ENCODE measurements at places on chromosomes 2 and 18.

- DNase-seq, result no peak
Observed at GRCh38 chr2:44950646-44951045, 9.1 kb downstream of the SIX3 start.

- DNase-seq, result peak; percentile 84
Observed at GRCh38 chr2:160970052-160970965, 189.9 kb upstream of the TANK start.

DNA sequence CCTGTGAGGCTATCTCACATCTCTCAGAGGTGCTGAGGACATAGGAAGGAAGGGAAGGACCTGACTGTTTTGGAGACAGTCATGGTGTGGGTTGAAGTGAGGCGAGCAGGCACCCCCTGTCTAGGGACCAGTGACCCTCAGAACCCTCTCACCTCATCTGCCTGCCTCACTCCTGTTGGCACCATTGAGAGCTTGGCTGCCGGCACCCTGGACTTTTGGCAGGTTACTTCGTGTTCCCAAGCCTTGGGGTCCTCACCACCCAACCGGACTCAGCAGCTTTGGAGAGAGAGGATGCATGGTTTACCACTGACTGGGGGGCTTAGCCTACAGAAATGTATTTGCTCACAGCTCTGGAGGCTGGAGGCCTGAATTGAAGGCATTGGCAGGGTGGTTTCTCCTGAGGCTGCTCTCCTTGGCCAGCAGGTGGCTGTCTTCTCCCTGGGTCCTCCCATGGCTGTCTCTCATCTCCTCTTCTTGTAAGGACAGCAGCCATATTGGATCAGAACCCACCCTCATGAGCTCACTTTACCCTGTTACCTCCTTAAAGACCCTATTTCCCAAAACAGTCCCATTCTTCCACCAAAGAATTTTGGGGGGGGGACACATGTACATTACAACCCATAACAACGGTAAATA is 142.0 kb downstream of the TSN start:
- DNase-seq, result no peak

DNA sequence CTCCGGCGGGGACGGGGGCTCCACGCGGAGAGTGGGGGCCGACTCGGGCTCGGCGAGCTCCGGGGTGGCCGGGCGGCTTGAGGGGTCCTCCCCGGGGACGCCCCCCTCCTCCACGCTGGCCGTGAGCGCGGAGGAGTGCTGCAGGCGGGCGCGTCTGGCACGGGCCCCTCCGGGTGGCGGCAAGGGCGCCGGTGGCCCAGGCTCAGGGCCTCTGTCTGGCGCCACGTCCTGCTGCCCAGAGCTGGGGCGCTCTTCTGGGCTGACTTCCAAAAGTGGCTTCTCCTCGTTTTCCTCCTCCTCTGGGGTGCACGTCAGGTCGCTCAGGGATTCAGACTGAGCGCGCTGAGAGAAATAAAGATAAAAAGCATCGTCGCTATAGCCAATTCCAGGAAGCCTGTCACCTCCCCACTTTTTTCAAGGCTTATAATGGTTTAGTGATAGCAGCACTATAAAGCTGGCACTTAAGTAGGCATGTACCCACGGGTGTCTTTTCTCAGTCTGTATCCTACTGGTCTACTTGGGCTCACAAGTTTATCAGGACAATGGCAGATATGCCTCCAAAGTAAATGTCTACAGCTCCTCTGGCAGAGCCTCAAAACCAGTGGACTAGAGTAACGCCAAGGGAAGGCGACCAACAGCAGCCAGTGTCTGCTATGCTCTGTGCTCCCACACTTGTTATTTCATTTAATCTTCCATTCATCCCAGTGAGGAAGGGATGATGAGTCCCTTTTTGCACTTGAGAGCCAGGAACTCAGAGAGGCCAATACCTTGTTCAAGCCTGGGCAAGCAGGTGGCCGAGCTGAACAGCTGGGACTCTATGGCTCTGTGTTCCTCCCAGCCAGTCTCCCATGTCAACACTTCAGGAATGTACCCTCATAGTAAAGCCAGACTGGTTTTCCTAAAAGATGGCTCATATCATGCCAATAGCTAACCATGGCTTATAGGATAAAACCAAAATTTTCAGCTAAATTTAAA is 92.6 kb upstream of the MGAT4A start:
- no peak for DNase-seq

GRCh38 chr2:28528206-28528605 is 32.3 kb downstream of the PLB1 start:
- DNase-seq, result no peak

DNA sequence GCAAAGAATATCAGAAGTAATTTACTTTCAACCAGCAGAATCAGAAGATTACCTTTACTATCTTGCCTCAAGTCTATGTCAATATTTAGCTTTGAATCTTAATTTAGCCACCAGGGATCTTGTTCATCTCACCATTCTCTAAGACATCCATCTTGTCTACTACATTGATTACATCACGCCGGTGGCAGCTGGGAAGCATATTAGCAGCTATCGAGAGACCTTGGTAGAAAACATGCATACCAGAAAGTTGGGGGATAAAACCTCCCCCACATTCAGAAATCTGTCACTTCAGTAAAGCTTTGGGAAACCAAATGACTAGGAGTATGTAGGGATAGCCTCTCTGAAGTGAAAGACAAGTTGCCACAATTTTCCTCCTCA is 703.8 kb upstream of the FSHR start:
- no peak for DNase-seq

GRCh38 chr2:241049739-241050623 is 51.6 kb downstream of the SNED1 start:
- no peak for DNase-seq

DNA sequence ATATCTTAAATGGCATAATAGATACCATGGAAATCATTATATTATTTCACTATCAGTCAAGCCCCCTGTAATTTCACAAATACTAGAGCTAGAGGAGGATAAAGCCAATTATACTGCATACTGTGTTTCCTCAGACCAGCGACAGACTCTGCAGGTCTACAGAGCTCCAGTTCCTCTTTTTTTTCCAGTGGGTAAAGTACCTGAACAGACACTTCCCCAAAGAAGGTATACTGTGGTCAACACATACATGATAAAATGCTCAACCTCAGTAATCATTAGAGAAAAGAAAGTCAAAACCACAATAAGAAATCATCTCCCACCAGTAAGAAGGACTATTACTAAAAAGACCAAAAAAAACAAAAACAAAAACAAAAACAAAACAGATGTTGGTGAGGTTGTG is 44.6 kb downstream of the SCN7A start:
- no peak for DNase-seq

GRCh38 chr2:20997953-20998722 is 45.7 kb downstream of the APOB start:
- DNase-seq, result no peak

GRCh38 chr18:31489311-31489710 is 8.7 kb upstream of the DSG2 start:
- DNase-seq, result no peak

DNA sequence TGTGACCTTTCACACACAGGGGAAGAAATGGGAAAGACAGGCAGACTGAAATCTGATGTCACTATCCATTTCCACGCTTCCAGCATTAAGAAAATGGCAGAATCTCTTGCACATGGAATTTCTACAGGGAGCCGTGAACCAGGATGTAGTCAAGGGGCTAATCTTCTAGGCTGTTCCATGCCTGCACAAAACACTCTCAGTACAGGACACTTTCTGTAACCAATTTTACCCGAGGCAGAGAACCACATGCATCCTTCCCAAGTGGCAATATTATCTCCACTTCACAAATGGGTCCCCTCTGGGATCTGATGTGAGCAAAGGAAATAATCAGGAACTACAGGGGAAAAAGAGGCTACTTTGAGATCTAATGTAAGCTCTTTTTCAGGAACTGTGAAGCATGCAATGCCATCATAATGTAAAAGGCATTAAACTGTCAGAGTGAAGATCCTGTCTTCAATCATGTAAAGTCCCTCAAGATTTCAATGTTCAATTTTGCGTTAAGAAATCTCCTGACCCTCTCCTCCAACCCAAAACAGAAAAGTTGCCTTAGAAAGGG is 236.9 kb downstream of the RBM43 start:
- DNase-seq, result no peak

DNA sequence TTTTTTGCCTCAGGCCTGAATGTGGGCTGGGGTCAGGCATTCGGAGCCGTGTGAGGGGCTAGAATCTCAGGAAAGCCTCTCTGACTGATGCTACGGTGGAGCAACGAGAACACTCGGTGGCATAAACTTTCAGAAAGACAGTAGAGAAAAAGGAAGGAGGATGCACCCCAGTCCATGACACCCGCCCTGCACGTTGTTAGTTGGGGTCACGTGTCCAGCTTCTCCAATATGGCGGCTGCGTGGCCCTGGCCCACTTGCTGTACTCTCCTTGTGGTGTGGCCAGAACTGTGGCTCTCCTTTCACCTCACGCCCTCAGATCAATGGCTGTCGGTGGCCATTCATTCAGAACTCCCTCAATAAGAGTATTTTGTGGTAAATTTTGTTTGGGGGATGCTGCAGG is 131.2 kb downstream of the KCTD1 start:
- DNase-seq, result no peak

Data from renal cortex interstitium (tissue), 15 donors.